ENCODE measurements at places on chromosomes 2 and 18.

DNA sequence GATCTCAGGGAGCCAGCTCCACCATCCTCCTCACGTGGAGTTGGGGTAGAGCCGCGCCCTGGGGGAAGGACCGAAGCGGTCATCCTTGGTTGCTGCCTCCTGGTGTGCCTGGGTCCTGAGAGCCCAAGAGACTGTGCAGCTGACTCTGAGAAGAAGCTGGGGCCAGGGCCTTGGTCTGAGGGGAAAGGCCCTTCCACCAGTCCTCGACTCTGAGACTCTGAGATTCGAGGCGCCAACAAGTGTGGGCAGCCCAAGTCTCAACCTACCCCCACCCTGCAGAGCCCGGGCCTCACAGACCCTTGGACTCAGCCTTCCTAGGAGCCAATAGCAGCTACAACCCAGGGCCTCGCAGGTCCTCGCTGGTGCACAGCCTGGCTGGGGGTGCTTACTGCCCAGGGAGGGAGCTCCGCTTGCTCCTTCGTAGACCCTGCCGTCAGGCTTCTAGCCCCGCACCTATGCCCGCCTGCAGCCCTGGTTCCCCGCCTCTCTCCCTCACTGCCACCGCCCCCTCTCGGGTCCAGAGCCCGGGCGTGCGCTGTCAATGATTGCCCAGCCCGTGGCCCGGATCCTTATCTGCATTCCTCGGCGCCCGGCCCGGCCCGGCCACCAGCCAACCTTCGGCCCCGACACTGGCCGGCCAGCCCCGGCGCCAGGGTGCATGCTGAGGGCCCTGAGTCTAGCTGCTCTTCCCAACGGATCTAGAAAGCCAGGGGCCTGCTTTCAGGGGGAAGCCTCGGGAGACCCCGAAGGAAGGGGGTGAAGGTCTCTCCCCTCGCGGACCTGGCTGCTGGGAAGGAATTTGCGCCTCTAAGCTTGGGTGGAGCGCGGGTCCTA, 2.0 kb downstream of the IHH start:
- no peak for DNase-seq

DNA sequence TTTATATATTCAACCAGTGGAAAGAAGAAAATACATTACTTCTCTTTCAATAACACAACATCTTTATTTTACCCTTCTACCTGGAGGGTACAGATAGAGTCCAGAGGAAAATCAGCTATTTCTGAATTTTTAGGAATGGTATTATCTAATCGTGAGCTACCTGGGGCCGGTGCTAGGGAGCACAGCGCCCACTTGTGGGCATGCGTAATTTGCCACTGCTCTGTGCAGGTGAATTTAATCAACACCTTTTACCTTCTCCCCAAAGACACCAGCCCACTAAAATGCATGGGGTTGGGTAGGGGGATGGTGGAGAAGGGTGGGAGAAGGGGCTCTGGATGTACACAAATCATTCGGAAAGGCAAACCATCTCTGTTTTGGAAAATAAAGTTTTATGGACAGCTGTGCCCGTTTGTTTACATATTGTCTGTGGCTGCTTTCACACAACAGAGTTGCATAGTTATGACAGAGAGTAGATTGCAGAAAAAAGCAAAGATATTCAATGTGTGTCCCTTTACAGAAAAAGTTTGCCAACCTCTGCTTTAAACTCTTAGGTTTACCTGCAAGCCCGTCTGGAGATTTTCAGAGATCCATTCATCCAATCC, 51.5 kb upstream of the DCC start:
- no peak for DNase-seq

GRCh38 chr18:54210463-54210862, 14.0 kb downstream of the MBD2 start:
- DNase-seq, result no peak

DNA sequence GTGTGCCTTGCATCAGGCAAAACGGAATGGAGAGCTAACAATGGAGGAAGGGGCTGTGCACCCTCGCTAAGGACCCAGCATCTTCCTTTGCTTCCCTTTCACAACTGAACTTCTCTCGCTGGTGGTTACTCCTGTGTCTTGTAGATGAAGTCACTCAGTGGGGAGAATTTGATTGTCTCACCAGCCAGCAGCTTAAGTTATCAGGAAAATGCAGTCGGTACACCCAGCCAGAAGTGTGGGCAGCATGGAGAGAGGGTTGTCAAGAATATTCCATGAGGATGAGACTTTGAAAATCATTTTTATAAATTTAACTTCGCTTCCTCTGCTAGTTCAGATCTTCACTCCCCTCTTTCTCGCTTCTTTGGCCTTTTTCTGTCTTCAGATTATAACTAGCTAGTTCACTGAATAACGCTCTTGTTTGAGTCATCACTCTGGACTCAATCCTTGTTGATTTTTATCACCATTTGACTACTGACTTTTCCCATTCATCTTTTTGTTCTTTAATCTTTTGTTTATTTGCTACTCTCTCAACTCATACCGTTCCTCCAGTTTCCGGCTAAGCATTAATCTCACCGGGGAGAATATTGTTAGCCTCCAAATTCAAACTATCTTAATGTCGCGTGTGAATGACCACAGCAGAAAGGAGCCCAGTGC, 221.7 kb downstream of the CD226 start:
- no peak for DNase-seq

DNA sequence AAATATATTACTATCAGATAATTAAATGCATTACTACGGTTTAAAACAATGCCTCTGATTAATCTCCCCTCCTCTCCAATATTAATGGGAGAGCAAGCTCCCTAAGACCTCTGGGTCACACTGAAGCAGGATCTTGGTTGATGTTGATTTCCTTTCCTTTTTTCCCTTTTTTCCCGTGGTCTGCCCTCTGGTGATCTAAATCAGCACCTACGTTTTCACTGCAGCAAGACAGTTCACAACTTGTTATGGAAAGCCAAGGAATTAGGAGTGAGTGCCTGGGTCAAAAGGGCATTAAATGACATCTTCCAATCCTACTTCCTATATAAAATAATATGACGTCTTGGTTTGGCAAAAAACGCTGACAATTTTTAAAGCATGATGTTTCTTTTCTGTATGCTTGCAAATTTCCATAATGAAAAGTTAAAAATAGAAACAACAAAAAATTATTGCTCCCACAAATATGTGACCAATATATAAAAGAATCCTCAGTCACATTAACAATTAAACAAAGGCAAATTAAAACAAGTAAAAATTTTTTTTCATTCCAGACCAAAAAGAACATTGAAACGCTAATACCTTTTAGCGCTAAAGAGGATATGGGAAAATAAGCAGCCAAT, 7.9 kb upstream of the CFAP36 start:
- DNase-seq, result no peak

DNA sequence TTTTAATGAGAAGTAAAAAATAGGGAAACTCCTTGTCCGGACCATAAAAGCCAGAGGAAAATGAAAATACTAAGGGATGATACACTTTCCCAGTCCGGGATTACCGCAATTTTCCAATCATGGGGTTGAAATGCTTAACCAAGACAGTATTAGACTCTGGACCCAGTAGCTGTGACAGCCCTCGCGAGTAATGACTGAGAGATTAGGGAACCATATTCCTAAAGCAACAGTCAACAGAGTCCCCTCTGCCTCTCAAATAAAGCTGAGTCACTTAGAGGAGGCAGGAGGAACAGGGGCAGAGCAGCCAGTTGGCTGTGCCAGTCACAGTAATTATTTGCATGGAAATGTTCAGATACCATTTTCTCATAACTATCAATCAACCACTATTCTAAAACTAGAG, 34.8 kb downstream of the GPATCH11 start:
- no peak for DNase-seq

DNA sequence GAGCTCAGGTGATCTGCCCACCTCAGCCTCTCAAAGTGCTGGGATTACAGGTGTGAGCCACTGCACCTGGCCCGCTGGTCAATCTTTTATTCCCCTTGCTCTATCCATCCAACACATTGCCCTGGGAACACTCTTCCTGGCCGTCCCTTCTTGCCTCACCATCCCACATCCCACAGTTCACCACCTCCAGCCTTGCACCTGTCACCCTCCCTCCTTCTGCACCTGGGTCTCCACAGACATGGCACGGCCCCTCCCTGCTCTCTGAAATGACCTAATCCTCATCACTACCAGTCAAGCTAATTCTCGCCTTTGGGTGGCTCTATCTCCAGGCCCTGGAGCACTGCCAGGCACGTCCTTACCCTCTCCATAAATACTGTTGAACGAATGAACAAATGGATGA, 116.9 kb upstream of the TEX51 start:
- DNase-seq, result no peak

DNA sequence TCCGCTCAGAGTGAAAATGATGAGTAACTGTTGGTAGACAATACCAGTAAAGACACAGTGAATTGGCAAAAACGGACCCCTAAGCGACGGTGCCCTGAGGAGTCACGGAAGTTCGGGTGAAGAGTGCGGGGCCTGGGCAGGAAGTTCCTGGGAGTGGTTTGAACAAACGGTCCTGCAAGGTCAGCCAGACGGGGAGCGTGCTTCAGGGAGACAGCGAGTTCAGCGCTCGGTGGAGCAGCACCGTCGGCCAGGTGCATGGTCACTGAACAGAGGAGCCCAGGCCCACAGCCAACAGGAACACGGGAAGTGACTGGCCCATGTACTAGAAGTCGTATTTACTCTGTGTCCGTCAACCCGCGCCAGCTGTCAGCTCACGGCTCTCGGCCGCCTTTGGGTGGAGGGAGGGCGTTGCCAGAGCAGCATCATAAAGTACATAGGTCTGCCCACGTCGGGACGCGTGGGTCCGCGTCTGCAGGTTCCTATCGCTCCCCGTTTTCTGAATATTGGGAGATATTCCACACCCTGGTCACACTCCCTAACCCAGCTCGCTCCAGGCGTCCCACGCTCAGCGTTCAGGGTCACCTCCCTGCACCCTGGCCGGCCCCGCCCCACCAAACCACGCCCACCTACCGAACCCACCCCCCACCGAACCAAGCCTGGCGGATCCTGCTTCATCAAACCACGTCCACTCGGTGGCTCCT, 75.6 kb upstream of the UXS1 start:
- DNase-seq, result peak; percentile 26

DNA sequence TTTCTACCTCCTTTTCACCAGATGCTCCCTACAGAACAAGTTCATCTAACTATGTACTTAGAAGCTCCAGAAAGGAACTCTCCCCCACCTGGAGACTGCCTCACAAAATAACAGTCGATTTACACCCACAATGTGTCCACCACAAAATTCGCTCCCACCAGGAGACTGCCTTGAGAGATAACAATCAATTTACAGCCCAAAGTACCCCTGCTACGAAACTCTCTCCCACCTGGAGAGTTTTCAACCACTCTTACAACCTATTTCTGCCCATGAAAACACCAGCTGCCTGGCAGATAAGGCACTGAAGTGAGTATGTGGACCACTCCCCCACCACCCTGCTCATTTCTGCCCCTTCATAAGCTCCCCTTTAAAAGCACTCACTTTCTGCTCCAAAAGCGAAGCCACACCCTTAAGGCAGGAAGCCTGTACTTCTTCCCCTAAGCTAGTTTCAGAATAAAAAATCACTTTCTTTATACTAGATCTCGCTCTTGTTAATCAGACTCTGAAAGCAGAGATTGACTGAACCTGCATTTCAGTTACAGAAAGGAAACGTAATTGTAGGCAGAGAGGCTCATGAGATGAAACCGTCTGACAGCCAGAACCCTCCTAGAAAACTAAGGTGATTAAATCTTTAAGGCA, 94.4 kb upstream of the RBBP8 start:
- DNase-seq, result no peak

DNA sequence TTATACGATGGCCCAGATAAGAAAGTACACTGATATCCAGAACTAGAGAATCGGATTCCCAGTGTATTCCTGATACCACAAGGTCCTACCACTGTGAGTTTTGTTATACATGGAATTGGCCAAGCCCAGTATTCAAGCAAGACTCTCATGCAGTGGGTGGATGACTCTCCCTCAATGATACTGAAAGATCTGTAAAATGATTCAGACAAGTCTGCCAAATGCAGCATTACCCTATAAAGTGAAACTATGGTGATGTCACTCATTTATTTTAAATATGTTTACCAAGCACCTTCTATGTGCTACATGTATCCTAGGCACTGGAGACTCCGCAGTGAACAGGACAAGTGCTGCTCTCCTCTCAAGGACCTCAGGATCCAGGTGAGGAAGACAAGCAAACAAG, 22.6 kb downstream of the MYO5B start:
- DNase-seq, result no peak

DNA sequence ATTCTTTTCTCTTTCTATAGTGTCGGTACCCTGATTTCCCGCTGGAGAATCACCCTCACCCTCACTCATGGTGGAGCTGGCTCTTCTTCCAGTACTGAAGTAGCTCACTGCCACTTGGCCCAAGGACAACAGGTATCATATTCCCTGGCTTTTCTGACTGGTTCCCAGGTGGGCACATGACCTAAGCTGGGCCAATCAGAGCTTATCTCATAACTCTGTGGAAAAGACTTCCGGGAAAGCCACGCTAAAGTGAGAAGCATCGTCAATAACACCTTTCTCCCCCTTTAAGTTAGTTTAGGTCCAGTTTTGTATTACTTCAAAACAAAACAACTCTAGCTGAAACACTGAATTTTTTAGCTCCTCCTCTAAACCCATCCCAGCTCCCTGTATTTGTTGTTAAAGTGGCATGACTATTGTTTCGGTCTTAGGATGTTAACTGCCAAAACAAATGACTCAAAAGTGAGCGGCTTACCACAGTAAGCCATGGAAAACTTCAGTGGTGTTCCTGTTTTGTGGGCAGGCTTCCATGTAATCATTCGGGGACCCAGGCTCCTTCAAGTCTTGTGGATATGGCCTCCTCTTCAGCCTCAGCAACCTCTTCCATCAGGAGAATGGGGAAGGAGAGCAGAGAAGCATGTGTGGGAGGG, 137.4 kb upstream of the DLX2 start:
- no peak for DNase-seq

- no peak for DNase-seq
Measured at GRCh38 chr18:74916773-74917393, 292.1 kb downstream of the PTGR3 start.

GRCh38 chr2:102801098-102801718, 39.4 kb downstream of the TMEM182 start:
- no peak for DNase-seq

DNA sequence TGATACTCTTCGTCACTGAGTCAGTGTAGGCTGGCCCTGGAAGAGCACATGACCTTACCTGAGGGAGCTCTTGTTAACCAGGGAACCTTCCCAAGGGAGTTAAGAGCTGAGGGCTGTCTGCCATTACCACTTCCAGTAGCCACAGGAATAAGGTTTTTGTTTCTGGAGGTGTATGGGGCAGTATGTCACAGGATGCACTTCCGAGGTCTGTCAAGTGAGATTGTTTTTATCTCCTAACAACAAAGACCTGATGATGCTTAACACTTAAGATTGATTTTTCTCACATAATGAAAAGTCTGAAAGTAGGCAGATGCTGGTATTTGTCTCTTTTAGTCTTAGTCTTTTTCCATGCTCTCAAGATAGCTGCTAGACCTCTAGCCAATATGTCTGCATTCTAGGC, 41.8 kb downstream of the PSMA8 start:
- no peak for DNase-seq
